ENCODE measurements at places on chromosomes 5 and 9.
A peak's percentile ranks its signal among the peaks of the same experiment; 100 is the strongest.

DNA sequence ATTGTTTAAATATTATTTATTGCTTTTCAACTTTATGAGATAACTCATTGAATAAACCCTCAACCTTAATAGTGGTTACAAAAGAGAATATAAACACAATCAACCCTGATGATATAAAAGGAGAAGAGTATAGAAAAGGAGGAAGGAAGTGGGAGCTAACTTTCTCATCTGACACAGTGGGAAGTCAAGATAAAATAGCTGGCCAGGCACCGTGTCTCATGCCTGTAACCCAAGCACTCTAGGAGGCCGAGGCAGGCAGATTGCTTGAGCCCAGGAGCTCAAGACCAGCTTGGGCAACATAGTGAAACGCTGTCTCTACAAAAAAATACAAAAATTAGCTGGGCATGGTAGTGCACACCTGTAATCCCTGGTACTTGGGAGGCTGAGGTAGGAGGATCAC, 93.5 kb downstream of the PPP2R2B start:
- DNase-seq, result no peak
- H3K4me3 ChIP-seq, result no peak overlapping the region
- H3K27ac ChIP-seq, result no peak overlapping the region
- H3K27me3 ChIP-seq, result no peaks in the 10 kb centered on the region
- no peaks in the 10 kb centered on the region for H3K36me3 ChIP-seq

DNA sequence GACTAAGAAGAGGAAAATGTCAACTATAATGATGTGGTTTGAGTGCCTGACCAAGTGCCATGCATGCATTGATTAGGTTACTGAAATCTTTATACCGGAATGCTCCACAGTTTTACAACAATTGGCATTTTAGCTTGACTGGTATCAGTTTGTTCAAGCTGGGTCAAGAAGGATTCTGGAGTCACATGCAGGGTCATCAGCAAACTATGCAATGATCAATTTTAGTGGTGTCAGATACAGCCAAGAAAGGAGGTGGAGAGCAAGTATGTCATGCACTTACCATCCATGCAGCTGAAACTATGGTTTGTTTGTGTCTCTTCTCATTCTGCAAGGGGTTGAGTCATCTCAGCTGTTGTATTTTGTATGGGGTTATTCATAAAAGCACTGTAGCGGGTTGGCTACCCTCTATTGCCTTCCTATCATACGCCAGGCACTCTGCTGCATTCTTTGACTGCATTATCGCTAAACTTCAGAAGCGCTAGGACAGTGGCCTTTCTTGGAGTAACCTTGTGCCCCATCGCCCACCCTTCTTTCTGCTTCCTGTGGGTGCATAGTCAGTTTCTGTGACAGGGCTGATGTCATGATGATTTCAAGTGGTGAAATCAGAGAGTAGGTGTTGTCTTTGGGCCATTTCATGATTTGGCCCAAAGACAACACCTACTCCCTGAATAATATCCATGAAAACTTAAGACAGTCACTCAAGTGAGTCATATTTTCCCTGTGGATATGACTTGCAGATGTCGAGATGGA, 145.4 kb downstream of the MTX3 start:
- no peak for DNase-seq
- H3K4me3 ChIP-seq, result no peak overlapping the region
- no peaks in the 10 kb centered on the region for H3K27me3 ChIP-seq
- no peaks in the 10 kb centered on the region for H3K36me3 ChIP-seq

DNA sequence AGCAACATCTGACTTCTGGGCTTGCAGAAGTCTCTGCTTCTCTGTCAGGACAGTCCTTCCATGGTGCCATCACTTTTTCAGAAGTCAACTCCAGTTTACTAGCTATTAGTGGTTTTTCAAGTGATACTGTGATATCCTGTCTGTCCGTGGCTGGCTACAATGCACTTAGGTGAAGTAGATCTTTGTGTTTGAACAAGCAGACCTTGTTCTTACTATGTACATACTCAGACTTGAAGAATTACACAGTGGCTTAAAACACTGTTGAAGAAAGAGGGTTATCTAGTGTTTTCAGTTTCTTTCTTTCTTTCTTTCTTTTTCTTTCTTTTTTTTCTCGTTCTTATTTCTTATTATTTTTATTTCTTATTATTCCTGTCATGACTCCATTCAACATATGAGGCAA, 228.7 kb downstream of the NTRK2 start:
- H3K4me1 ChIP-seq, result no peaks in the 10 kb centered on the region
- H3K27me3 ChIP-seq, result no peaks in the 10 kb centered on the region
- H3K36me3 ChIP-seq, result no peaks in the 10 kb centered on the region
- DNase-seq, result no peak

DNA sequence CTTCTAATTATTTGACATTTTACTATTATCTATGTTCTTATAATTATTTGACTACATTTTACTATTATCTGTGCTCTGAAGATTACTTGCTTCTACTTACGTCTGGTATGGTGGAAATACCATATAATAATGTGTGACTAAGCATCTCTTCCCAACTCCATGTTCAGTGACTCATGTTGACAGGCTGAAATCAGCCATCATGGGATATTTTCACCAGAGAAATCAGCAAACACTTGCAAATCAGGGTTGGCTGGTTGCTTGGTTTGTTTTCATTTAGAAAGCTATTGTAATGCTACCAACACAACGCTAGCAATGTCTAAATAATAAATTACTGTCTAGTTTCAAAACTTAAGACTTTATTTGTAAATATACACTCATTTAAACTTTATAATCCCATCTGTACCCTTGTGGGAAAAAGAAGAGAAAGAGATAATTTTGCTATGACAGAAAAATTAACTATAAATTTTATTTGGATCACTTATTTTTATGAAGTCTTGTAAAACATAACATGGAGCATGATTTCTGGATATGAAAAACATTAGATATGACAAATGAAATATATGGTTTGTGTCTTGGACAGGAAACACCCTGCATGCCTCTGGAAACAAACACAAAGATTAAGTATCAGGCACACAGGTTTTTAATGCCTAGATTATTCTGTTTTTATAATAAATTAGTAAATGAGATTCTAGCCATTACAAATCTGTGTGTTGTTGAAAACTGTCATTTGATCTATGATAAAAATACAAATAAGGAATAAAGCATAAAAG, 337.6 kb downstream of the BNC2 start:
- no peak overlapping the region for H3K27ac ChIP-seq
- H3K36me3 ChIP-seq, result no peaks in the 10 kb centered on the region
- H3K4me1 ChIP-seq, result peaks cover 22% of the 10 kb centered on the region

DNA sequence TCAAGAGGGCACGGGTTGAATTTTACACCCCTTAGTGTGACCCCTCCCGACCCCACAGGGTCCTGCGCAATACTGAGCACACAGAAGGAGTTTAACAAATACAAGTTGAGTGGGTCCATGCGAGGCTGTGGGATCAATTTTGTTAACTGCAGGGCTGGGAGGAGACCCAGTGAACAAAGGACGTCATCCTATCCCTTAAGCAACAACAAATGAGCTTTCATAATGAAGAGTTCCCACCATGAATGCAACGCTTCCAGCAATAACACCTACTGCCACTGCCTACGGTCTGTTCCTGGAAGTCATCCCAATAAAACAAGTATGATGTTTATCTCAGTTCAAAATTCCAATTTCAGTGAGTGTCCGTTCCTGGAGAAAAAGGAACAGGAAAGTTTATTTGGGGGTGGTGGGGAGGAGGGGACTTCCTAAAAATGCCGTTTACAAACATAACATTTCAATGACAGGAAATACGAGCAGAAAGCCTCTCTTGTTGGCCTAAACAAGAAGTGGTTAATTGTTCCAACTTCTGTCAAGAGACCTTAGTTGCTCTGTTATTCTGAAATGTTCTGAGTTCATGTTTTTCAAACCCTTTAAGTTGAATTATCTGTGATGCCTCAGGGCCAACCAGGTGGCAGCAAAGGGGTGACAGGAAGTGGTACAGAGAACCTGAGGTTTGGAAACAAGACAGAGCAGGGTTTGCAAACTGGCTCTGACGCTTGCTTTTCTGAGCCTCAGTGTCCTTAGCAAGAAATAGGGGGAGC, 65.8 kb upstream of the PLPP6 start:
- H3K4me3 ChIP-seq, result no peak overlapping the region
- no peaks in the 10 kb centered on the region for H3K4me1 ChIP-seq
- no peaks in the 10 kb centered on the region for H3K36me3 ChIP-seq
- H3K27ac ChIP-seq, result no peak overlapping the region
- DNase-seq, result no peak
- no peaks in the 10 kb centered on the region for H3K27me3 ChIP-seq

DNA sequence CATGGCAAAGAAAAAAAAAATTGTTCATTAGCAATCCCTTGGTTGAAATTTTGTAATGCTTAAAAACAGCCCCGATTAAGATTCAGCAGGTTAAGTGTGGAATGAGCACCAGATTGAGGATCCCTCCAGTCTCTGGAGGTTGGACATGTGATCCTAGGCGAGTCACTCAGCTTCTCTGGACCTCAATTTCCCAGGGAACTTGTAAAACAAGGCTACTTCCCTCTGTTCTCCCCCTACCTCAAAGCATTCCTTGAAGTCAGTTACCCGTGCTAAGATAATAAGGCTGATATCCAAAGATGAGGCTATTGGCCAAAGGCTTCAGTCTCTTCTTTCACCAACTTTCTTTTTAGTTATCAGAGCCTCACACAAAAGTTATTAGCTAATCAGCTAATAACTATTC, 2.9 kb downstream of the KLHL3 start:
- no peak for DNase-seq
- no peak overlapping the region for H3K4me3 ChIP-seq
- no peaks in the 10 kb centered on the region for H3K36me3 ChIP-seq
- H3K4me1 ChIP-seq, result peaks cover 22% of the 10 kb centered on the region
- no peak overlapping the region for H3K27ac ChIP-seq
- H3K27me3 ChIP-seq, result no peaks in the 10 kb centered on the region

DNA sequence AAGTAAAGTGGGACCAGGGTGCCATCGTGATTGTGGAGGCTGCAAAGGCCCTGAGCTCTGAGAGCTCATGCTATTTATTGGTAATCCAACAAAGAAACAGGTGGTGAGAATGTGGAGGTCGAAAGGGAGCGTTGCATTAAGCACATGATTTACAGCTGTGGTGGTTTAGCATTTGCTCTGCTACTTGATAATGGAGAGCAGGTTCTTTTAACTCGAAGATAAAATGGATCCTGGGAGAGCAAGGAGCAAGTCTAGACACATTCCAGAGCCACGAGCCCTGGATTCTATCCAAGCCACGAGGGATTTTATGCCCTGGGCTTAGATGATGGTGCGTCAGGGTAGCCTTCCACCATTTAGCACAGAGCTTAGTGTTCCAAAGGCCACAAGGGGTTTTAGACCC, 1710.1 kb upstream of the CDH9 start:
- no peaks in the 10 kb centered on the region for H3K27me3 ChIP-seq
- no peak for DNase-seq
- H3K27ac ChIP-seq, result no peak overlapping the region

- H3K4me1 ChIP-seq, result no peaks in the 10 kb centered on the region
- H3K36me3 ChIP-seq, result no peaks in the 10 kb centered on the region
- H3K4me3 ChIP-seq, result no peak overlapping the region
- no peak for DNase-seq
Measured at GRCh38 chr9:120376101-120376500, 203.9 kb downstream of the CDK5RAP2 start.

- no peak overlapping the region for H3K27ac ChIP-seq
- H3K4me3 ChIP-seq, result no peak overlapping the region
- H3K36me3 ChIP-seq, result no peaks in the 10 kb centered on the region
- no peaks in the 10 kb centered on the region for H3K4me1 ChIP-seq
- H3K27me3 ChIP-seq, result no peaks in the 10 kb centered on the region
- no peak for DNase-seq
Measured at GRCh38 chr5:116766470-116766947, 191.9 kb upstream of the SEMA6A start.

- no peak overlapping the region for H3K4me3 ChIP-seq
- no peak for DNase-seq
- H3K4me1 ChIP-seq, result no peaks in the 10 kb centered on the region
- no peaks in the 10 kb centered on the region for H3K27me3 ChIP-seq
- no peaks in the 10 kb centered on the region for H3K36me3 ChIP-seq
Measured at GRCh38 chr5:8606231-8606630, 737.3 kb downstream of the MTRR start.

GRCh38 chr5:57174128-57174889, 450 bp downstream of the GPBP1 start:
- no peaks in the 10 kb centered on the region for H3K36me3 ChIP-seq
- H3K27ac ChIP-seq, result peak overlapping the region; percentile 95
- peak; percentile 51 for DNase-seq
- H3K4me1 ChIP-seq, result peaks cover 11% of the 10 kb centered on the region

GRCh38 chr9:124788542-124789217, 11.7 kb downstream of the OLFML2A start:
- H3K27me3 ChIP-seq, result no peaks in the 10 kb centered on the region
- H3K27ac ChIP-seq, result no peak overlapping the region
- H3K4me1 ChIP-seq, result no peaks in the 10 kb centered on the region
- no peak for DNase-seq
- H3K4me3 ChIP-seq, result no peak overlapping the region

GRCh38 chr9:86303316-86303975, 21.1 kb upstream of the ISCA1 start:
- no peak overlapping the region for H3K27ac ChIP-seq
- no peak overlapping the region for H3K4me3 ChIP-seq
- no peak for DNase-seq
- H3K27me3 ChIP-seq, result no peaks in the 10 kb centered on the region
- H3K36me3 ChIP-seq, result peaks cover 53% of the 10 kb centered on the region
- H3K4me1 ChIP-seq, result no peaks in the 10 kb centered on the region

DNA sequence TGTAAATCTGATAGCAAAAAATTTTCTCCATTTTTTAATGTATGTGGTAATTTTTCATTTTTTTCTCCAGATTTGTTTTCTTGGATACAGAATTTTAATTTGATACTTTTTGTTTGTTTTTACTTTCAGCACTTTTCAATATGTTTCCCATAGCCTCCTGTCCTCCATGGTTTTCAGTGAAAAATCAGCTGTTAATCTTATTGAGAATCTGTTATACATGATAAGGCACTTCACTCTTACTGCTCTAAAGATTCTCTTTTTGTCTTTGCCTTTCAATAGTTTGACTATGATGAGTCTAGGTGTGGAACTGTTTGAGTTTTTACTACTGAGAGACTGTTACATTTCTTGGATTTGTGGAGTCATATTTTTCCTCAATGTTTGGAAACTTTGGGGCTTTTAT, 455.7 kb upstream of the NUDT12 start:
- no peak overlapping the region for H3K27ac ChIP-seq
- H3K27me3 ChIP-seq, result no peaks in the 10 kb centered on the region

DNA sequence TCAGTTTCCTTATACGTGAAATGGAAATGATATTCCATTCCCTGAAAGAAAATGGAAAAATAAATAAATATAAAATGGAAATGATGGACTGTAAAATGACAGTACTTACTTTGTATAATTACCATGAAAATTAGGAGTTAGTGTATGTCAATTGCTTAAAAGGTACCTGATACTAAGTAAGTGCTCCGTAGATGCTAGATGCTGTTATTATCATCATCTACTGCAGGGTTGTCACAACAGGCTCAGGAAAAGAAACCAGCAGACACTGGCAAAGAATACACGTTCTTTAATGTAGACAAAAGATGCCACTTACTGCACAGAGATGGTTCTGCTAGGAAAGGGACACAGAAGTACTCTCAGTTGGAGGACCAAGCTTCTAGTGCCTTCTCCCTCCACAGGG, 64.0 kb upstream of the KCNN2 start:
- no peaks in the 10 kb centered on the region for H3K4me1 ChIP-seq
- no peak for DNase-seq
- H3K36me3 ChIP-seq, result no peaks in the 10 kb centered on the region
- H3K4me3 ChIP-seq, result no peak overlapping the region
- H3K27ac ChIP-seq, result no peak overlapping the region
